ENCODE measurements at places on chromosomes 7 and 10. TPM values are rescaled to one million over a fixed set of nuclear protein-coding genes. Genes with fewer than 3 reads are reported as not detected.

GRCh38 chr10:76868098-76868977, 769.3 kb downstream of the KCNMA1 start:
- no peaks in the 10 kb centered on the region for H3K27me3 ChIP-seq
- no peaks in the 10 kb centered on the region for H3K4me1 ChIP-seq
- no peaks in the 10 kb centered on the region for H3K36me3 ChIP-seq
- DNase-seq = no peak

- H3K36me3 ChIP-seq = no peaks in the 10 kb centered on the region
- H3K27me3 ChIP-seq = no peaks in the 10 kb centered on the region
- H3K27ac ChIP-seq = no peak overlapping the region
- no peak overlapping the region for H3K4me3 ChIP-seq
- no peaks in the 10 kb centered on the region for H3K4me1 ChIP-seq
Observed at GRCh38 chr10:2251631-2252030, 514.3 kb upstream of the ADARB2 start.

- no peak for DNase-seq
- H3K36me3 ChIP-seq = no peaks in the 10 kb centered on the region
- H3K27ac ChIP-seq = no peak overlapping the region
- peaks cover 18% of the 10 kb centered on the region for H3K4me1 ChIP-seq
- peaks cover 8% of the 10 kb centered on the region for H3K27me3 ChIP-seq
Observed at GRCh38 chr10:86361156-86362128, 5.2 kb downstream of the GRID1 start.

DNA sequence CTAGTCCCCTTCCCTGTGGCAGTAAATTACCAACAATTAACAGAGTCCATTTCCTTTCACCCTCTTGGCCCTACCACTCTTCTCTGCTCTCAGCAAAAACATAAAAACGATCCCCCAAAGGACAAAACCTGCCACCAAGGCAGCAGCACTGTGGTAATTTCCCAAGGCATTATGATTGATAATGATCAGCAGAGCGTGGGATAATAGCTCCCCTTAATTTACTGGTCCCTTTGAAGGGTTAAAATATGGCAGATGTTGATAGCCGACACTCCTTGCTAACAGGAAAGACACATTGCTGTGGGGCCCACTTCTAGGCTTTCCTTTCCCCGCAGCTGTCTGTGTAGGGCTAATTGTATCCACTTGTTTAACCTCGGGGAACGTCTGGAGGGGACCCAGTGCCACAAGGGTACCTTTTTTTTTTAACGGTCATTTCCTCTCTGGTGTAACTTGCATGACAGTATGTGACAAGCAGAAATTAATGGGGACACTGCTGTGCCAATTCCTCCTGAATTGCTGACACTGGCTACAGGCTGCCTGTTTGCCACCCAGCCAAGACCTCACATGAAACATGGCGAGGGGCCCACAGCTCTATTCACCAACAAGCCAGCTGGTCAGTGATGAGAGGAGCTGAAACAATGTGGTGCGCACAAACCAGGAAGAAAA, 81.3 kb downstream of the CDK6 start:
- no peaks in the 10 kb centered on the region for H3K27me3 ChIP-seq
- no peak for DNase-seq
- peaks cover 40% of the 10 kb centered on the region for H3K4me1 ChIP-seq
- no peak overlapping the region for H3K4me3 ChIP-seq

GRCh38 chr7:64308016-64308270, 5.8 kb upstream of the ZNF736 start:
- no peaks in the 10 kb centered on the region for H3K36me3 ChIP-seq
- H3K4me3 ChIP-seq = no peak overlapping the region
- H3K4me1 ChIP-seq = no peaks in the 10 kb centered on the region
- H3K27me3 ChIP-seq = no peaks in the 10 kb centered on the region

- no peaks in the 10 kb centered on the region for H3K36me3 ChIP-seq
- no peaks in the 10 kb centered on the region for H3K4me1 ChIP-seq
- no peak overlapping the region for H3K27ac ChIP-seq
Observed at GRCh38 chr7:81682873-81683272, 87.0 kb downstream of the HGF start.

DNA sequence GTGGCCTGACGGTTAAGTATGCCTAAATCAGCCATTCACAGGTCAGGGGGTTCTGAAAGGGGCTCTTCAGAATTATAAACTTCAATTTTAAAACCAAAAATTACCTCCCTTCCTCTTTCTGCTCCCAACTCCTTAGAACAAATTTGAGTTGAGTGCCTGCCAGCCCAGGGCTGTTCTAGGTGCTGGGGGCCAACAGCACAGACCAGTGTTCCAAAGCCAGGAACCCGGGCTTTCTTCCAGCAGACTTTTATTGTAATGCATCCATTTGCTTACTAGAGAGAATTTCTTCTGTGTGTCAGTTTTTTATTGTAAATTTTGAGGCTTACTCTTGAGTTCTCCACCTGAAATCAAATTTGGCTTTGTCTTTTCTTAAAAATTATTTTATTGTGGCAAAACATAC, 238.5 kb downstream of the CACNB2 start:
- H3K4me3 ChIP-seq = no peak overlapping the region
- H3K36me3 ChIP-seq = no peaks in the 10 kb centered on the region
- DNase-seq = no peak
- no peaks in the 10 kb centered on the region for H3K4me1 ChIP-seq
- H3K27me3 ChIP-seq = no peaks in the 10 kb centered on the region
- H3K27ac ChIP-seq = no peak overlapping the region

DNA sequence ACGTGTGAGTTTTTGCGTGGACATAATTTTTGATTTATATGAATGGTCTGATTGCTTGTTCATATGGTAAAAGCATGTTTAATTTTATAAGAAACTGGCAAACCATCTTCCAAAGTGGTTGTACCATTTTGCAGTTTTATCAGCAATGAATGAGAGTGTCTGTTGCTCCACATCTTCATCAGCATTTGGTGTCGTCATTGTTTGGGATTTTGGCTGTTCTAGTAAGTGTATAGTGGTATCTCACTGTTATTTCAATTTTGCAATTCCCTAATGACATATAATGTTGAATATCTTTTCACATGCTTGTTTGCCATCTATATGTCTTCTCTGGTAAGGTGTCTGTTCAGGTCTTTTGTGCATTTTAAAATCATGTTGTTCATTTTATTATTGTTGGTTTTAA, 13.2 kb upstream of the PLCE1 start:
- no peak for DNase-seq
- no peaks in the 10 kb centered on the region for H3K36me3 ChIP-seq
- H3K27me3 ChIP-seq = no peaks in the 10 kb centered on the region
- H3K4me1 ChIP-seq = no peaks in the 10 kb centered on the region
- H3K27ac ChIP-seq = no peak overlapping the region
- no peak overlapping the region for H3K4me3 ChIP-seq

PLCE1 gene
- total RNA-seq = 0.04 TPM

DNA sequence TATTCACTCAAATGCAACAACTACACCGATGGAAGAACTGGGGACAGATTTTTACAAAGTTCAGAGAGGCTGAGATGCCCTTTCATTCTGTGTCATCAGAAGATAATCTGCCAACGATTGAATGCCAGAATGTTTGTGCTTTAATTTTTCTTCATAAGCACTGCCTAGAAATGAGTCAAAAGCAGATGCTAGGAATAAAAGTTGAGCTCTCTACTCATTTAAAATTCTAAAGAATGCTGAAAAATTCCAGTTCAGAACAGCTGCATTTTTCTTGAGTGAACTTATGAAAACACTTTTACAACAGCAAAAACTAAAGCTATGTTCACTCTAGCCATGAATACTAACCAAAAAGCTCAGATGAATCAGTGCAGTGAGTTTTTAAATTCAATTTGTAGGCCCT, 22.3 kb upstream of the FAM133B start:
- DNase-seq = no peak
- no peak overlapping the region for H3K27ac ChIP-seq
- no peak overlapping the region for H3K4me3 ChIP-seq
- H3K27me3 ChIP-seq = no peaks in the 10 kb centered on the region
- H3K4me1 ChIP-seq = no peaks in the 10 kb centered on the region

- no peak for DNase-seq
- no peaks in the 10 kb centered on the region for H3K27me3 ChIP-seq
- H3K4me1 ChIP-seq = peaks cover 75% of the 10 kb centered on the region
- H3K27ac ChIP-seq = peak overlapping the region; percentile 45
- H3K36me3 ChIP-seq = peaks cover 23% of the 10 kb centered on the region
Observed at GRCh38 chr10:119663866-119664698, 12.9 kb downstream of the BAG3 start.

DNA sequence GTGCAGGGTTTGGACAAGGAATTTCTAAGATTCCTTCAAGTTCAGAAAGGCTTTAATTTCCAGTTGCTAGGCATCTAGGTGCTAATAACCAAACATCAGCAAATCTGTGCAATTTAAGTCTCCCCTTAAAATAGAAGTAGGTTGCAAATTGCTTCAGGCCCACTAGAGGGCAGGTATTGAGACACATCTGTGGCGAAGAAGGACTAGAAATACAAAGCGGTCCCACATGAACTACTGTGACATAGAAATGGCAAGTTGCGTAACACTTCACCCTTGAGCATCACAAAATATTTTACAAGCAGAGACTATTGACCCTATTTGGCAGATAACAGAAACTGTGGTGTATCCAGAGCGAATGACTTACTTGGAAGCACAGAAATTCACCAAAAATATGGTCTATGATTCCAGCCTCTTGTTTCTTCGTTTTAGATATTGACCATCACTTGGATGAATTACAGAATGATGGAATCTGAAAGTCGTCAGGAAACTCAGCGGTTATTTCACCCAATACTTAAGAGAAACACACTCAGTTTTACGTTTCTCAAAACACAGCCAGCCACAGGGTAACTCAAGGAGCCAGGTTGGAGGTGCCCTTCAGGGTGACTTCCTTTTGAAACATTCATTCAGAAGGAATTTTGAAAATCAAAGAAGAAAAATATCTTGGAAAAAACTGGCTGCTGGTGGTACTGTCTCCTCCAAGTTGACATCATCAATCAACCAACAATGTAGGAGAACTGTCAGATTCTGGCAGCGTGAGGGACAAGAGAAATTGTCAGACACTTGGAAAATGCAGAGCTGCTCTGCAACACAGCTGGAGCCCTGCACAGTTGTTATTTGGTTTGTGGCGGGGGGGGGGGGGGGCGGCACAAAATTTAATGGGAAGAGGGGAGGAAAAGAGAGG, 256.3 kb upstream of the MINDY3 start:
- peak; percentile 52 for DNase-seq
- no peaks in the 10 kb centered on the region for H3K4me1 ChIP-seq
- H3K4me3 ChIP-seq = no peak overlapping the region

EMX2 gene
- total RNA-seq = not detected

AOAH gene
- total RNA-seq = not detected

GRCh38 chr7:44103566-44103922, 601 bp upstream of the AEBP1 start:
- peaks cover 41% of the 10 kb centered on the region for H3K4me1 ChIP-seq
- no peak overlapping the region for H3K27ac ChIP-seq
- H3K27me3 ChIP-seq = peaks cover 9% of the 10 kb centered on the region
- H3K4me3 ChIP-seq = no peak overlapping the region
- no peaks in the 10 kb centered on the region for H3K36me3 ChIP-seq
- DNase-seq = no peak

- DNase-seq = no peak
- H3K27me3 ChIP-seq = no peaks in the 10 kb centered on the region
- no peak overlapping the region for H3K4me3 ChIP-seq
- no peaks in the 10 kb centered on the region for H3K36me3 ChIP-seq
Observed at GRCh38 chr7:152596824-152597223, 79.1 kb downstream of the XRCC2 start.

DNA sequence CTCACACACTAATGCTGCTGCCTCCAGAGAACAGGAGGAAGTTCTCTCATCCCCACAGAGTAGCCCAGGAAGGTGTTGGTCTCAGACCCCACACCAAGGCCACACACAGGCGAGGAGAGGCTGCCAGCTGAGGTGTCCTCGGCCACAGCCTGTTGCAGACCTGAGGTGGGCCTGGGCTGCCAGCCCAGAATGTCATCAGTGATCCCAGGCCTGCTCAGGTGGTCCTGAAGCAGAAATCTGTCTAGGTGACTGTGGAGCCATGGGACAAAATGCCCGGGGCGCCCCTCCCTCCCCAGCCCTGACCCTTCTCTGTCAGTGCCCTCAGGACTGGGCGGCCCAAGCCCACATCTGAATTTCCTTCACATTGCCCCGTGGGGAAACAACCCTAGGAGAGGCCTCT, 43.5 kb upstream of the LRRC4 start:
- H3K27me3 ChIP-seq = no peaks in the 10 kb centered on the region
- peaks cover 84% of the 10 kb centered on the region for H3K36me3 ChIP-seq
- no peak for DNase-seq
- no peaks in the 10 kb centered on the region for H3K4me1 ChIP-seq

INSYN2A gene
- total RNA-seq = not detected

GRCh38 chr7:126953461-126953860, 299.3 kb downstream of the GRM8 start:
- no peak for DNase-seq
- H3K27ac ChIP-seq = no peak overlapping the region
- no peaks in the 10 kb centered on the region for H3K27me3 ChIP-seq
- no peaks in the 10 kb centered on the region for H3K36me3 ChIP-seq

- H3K27ac ChIP-seq = no peak overlapping the region
- H3K27me3 ChIP-seq = no peaks in the 10 kb centered on the region
- peaks cover 5% of the 10 kb centered on the region for H3K4me1 ChIP-seq
- no peak for DNase-seq
- H3K36me3 ChIP-seq = peaks cover 36% of the 10 kb centered on the region
- no peak overlapping the region for H3K4me3 ChIP-seq
Observed at GRCh38 chr7:5050676-5051075, 5.0 kb downstream of the RBAK start.

MSS51 gene
- 0.18 TPM for total RNA-seq

DNA sequence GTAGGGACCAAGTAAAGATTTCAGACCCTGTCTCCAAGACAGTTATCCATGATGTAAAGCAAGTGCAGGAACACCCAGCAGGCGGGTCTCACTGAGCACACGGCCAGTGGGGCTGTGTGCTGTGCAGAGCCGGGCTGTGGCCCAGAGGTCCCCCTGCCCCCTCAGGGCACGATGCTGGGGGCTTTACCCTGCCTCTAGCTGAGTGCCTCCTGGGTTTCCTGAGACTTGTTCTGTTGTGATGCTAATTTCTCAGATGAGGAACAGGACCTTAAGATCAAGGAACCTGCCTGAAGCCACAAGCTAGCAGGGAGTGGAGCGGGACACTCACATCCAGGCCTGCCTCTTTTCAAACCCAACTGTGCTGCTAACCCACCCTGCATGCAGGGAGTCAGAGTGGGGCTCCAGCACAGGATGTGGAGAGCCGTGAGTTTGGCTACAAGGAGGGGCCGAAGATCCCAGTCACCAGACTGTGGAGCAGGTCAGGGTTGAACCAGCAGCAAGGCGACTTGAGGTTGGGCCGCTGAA, 76.1 kb upstream of the LYZL2 start:
- DNase-seq = no peak
- no peaks in the 10 kb centered on the region for H3K36me3 ChIP-seq
- H3K27me3 ChIP-seq = peaks cover 4% of the 10 kb centered on the region
- H3K4me3 ChIP-seq = no peak overlapping the region
- H3K4me1 ChIP-seq = no peaks in the 10 kb centered on the region

GARIN1A gene
- total RNA-seq = not detected

- H3K4me1 ChIP-seq = no peaks in the 10 kb centered on the region
- DNase-seq = no peak
- H3K27ac ChIP-seq = no peak overlapping the region
- peaks cover 80% of the 10 kb centered on the region for H3K36me3 ChIP-seq
Observed at GRCh38 chr7:98930921-98931320, 52.6 kb downstream of the TRRAP start.

All from HepG2 (cell line).